ENCODE measurements at places on chromosomes 12 and 14.

GRCh38 chr14:54555651-54556050, 11.3 kb upstream of the SAMD4A start:
- no peak for DNase-seq

GRCh38 chr14:72443256-72443655, 450.6 kb downstream of the DPF3 start:
- no peak for DNase-seq

DNA sequence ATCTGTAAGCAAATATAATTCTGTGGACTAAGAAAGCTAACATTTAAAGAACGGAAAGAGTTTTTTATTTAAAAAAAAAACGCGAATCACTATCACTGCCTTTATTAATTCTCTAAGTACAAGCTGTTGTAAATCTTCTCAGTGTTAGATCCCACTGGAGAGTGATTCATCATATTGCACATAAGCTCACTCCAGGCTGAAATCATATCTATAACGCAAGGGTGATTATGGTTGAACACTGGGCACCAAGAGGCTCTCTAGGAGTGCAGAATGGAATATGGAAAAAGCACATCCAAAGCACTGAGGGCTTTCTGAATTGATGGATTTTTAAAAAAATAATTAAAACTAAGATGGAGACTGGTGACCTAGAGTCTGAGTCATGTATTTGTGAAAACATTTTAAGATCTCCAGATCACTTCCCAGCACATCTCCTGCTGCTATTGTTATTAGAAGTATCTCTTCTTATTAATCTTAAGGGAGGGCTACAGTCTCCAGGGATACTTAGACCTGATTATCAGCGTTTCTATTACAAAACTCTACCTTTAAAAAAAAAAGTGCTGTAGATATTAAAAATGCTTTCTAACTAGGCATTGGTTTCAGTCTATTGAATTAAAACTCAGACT, 1106.8 kb downstream of the AACS start:
- no peak for DNase-seq

GRCh38 chr14:79379266-79379665, 832.0 kb downstream of the DIO2 start:
- DNase-seq = no peak
